SK-N-SH (cell line): ENCODE measurements at places on chromosomes 4 and X.

DNA sequence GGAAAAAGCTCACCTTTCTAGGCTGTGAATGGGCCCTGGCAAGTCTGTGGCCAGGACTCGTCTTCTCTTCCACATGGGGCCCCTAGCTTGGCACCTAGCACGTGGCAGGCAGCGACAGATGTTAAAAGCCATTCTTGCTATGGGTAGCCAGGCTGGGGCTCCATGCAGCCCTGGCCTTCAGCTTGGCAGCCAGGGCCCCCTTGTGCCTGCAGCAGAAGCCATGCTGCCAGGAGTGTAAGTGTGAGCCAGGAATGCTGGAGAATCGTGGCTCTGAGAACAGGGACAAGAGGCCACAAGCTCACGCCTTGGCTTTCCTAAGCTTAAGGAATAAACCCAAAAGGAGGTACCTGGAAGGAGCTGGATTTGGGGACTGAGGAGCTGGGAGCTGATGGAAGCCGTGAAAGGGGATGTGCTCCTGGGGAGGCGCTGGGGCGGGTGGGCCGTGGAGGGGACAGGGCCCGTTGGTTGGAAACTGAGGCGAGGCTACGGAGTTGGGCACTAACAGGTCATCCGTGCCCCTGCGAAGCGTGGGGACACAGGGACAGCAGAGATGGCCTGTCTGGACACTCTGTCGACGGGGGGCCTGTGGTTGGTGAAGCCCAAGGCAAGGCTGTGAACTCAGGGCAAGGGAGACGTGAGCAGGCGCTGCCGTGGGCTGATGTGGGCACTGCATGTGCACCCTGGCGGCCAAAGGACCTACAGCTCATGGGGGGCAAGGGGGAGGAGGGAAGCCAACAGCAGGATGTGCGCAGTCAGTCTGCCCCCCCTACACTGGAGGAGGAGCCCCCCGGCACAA, 895 bp upstream of the OPN1LW start:
- DNase-seq, result no peak

DNA sequence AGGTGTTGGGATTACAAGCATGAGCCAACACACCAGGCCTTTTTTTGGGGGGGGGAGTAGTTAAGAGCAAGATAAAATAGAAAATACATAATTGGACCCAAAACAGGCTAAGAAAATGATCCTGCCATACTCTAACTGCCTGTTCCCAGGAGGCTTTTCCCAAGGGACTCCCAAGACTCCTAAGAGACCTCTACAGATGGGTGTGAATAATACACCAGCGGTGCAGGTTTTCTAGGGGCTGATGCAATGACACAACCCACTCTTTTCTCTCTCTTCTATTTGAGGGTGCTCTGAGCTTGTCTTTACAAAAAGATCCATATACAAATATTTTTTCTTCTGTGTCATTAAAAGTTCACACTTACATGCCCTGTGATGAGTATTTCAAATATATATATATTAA, 116.9 kb downstream of the RASL11B start:
- DNase-seq, result no peak

- DNase-seq, result no peak
Measured at GRCh38 chr4:5805270-5805669, 87.6 kb downstream of the CRMP1 start.

GRCh38 chrX:17788439-17788838, 51.1 kb downstream of the SCML1 start:
- peak; percentile 80 for DNase-seq

DNA sequence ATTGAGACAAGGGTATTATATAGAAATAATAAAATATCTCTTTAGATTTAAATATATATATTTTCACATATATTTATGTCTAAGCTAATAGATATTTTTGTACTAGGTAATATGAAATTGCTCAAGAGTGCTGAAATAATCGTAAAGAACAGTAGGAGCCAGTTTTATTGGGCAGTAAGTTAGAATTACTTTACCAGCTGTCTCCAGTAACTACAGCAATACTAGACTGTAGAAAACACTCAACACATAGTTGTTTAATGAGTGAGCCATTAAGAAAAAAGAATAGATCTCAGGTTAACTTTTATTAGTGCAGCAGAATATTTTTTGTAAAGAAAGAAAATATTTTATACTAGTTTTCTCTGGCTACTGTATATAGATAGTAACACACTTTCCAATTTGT, 715.2 kb downstream of the TRIML1 start:
- DNase-seq, result no peak

DNA sequence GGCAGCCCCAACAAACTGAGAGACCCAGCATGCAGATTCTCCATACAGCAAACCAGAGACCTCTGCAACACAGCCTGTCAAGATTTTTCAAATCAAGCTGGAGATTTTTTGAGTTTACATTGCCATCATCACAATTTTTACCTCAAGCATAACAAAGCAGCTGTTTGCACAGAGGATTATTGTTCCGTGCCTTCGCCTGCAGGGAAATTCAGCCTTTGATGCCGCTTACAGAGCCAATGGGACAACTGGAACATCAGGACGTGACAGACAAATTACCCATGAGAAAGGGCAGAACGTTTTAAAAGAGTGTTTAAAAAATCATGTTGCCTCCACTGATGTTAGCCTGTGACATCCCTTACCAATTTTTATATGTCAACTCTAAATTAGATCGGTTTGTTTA, 363.7 kb downstream of the FBXW7 start:
- DNase-seq, result no peak

DNA sequence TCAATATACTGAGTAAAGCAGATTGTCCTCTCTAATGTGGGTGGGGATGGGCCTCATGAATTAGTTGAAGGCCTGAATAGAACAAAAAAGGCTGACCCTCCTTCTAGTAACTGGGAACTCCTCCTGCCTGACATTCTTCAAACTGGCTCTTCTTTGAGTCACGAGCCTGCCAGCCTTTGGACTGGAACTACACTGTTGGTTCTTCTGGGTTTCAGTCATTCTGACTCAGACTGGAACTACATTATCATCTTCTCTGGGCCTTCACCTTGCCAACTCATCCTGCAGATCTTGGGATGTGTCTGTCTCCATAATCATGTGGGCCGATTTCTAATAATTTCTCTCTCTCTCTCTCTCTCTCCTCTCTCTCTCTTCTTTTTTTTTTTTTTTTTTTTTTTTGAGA, 26.9 kb upstream of the CT47C1 start:
- DNase-seq, result no peak

GRCh38 chrX:110310896-110311295, 7.0 kb downstream of the AMMECR1 start:
- no peak for DNase-seq

- no peak for DNase-seq
Measured at GRCh38 chr4:25103418-25103817, 56.8 kb downstream of the SEPSECS start.
